ENCODE measurements at places on chromosomes 16 and 17.

DNA sequence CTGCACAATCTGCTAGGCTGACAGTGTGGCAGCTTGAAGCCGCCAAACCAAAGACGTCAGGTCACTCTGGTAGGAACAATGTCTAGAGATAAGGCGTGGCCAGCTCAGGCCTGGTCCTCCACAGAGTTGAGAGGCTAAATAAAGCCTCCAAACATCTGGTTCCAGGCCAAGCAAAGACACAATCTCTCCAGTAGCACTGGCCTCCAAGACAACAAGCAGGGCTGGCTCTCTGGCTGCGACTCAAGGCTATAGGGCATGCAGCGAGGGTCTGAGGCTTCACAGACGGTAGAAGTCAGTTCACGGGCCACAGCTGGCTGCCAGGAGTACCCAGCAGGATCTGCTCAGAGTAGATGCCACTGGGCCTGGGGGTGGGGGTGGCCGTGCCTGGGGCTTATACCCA lies 75.6 kb downstream of the ABR start:
- DNase-seq: no peak

DNA sequence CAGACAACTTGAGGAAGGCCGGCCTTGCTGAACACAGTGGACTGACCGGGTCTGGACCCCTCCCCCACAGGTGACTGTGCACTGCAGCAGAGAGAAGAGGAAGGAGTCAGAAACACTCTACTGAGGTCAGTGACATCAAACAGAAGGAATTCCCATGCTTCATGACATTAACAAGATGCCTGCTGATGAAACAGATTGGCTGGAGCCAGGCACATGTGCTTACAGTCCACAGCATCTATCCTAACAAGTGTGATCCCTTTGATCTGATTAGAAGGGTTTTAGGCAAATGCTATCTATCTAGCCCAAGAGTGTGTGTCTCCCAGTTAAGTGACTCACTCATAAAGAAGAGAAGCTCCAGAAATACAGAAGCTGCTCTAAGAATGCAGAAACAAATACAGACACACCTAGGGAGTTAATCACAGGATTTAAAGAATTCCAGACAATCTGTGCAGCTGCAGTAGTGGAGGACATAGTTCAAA lies 90.2 kb downstream of the SYCE1L start:
- DNase-seq: no peak

- DNase-seq: peak; percentile 56
These were observed at the start of gene METRNL for GRCh38 chr17:83079352-83079747. Gene METRNL, plus strand, starts transcription at chr17:83079609. Its CDS starts 207 bp downstream, at chr17:83079816.

DNA sequence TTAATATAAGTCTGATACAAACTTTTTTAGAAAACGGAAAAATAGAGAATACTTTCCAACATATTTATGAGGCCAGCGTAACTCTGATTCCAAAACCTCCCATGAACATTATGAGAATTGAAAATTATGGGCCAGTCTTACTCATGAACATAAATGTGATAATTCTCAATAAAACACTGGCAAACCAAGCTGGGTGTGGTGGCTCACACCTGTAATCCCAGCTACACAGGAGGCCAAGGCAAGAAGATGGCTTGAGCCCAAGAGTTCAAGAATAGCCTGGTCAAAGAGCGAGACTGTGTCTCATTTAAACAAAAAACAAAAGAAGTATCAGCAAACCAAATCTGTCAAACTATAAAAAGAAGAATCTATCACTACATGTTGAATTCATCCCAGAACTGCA lies 47.8 kb downstream of the CCDC57 start:
- DNase-seq: no peak

- no peak for DNase-seq
These were observed 2.8 kb downstream of the MT1X start for GRCh38 chr16:56684926-56685590.

DNA sequence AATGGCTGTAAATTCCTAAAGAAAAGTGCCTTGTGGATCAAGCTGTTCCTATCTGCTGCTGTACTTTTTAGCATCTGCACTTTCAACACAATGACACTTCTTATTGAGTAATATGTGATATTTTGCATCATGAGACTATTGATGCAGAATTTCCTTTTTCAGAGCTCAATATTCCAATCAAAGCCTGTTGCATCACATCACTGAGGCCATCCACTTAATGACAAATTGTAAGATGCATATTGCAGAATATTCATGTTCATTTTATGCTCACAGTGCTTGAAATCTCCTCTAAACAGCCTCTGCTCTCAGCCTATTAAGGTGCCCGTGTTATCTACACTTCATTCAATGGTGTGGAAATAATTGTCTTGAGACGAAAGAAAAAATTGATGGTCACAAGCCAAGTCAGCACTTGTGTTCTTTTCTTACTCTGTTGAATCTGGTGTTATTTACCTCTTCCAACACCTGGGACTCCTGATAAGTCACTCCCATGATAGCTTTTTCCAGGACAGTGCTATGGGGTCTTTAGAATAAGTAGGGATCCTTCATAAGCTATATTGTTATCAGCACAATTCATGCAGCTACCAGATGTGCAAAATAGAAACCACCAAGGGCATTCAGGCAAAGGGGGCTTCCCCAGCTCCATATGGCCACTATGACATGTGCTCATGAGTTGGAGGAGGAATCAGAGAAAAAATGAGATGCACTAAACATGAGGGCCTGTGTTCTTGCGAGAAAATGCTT lies 9.3 kb upstream of the SKAP1 start:
- no peak for DNase-seq

GRCh38 chr16:85500220-85500619 lies 112.9 kb upstream of the GSE1 start:
- DNase-seq: no peak

GRCh38 chr17:38602956-38603785 lies 2.6 kb downstream of the SRCIN1 start:
- no peak for DNase-seq

All from activated CD8-positive, alpha-beta memory T cell treated with anti-CD3 and anti-CD28 coated beads for 48 hours (primary cell).